ENCODE measurements at places on chromosomes 5 and 9.

- no peak for DNase-seq
Measured at GRCh38 chr5:159415301-159415937, 85.1 kb upstream of the IL12B start.

DNA sequence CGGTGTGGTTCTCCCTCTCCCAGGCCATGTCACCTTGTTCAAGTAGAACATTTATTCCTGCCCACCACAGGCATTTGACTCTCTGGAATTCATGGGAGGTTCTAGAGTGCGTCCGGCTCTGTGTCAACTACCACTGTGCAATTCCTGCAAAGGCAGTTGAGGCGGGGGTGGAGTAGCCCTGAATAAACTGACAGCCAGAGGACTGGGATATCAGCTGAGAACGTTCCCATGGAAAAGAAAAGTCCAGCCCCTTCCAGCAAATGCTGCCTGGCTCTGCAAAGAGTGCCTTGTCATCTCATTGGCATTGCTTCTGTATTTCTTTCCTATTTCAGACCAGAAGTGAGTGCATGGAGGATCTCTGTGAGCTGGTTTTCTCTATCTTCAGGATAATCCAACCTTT is 18.9 kb upstream of the MEGF9 start:
- DNase-seq, result no peak

DNA sequence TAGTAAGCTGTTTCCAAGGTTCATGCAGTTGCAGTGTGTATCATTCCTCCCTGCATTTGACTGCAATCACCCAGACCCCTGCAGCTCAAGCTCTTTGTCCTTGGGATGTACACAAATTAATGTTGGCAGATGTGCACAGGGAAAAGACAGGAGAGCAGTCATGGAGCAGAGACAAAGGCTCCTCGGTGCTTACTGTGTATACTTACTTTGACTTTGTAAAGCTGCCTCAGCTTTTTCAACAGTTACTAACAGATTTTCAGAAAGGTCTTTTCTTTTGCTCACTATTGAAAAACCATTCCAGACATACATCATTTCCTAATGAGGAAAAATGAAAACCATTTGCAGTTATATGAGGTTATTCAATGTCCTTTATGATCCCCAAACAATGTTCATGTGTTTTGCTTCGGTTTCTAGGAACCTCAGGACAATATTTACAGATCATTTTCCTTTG is 124.9 kb downstream of the TTC39B start:
- no peak for DNase-seq

DNA sequence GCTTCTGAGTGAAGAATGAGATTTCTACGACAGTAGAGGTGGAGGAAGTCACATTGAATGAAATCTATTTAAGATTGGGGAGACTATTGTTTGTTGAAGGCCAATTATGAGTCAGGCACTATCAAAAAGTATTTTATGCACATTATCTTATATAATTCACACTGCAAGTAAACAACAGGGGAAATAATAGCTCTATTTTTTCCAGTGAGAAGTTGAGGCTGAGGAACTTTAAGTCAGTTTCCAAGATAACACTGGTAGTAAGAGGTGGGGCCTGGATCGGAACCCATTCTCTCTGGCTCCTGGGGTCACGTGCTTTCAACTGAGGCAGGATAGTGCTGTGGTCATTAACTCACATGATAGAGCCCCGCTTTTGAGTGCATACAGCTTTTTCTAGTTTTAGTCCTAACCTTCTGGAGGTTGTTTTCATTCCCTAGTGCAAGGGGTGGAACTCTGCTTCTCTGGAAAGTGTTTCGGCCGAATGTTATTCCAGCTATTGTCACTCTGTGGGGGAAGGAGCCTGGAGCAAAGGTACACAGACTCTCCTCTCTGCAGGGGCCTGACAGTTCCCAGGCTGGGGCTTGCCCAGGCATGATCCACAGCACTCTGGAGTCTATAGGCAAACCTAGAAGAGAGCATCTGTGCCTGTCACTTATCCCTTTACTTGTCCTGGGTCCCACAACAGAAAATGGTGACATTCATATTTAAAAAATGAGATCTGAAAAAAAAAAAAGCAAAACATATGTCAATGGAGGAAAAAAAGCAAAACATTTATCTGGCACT is 352.4 kb upstream of the ACTBL2 start:
- DNase-seq, result no peak

DNA sequence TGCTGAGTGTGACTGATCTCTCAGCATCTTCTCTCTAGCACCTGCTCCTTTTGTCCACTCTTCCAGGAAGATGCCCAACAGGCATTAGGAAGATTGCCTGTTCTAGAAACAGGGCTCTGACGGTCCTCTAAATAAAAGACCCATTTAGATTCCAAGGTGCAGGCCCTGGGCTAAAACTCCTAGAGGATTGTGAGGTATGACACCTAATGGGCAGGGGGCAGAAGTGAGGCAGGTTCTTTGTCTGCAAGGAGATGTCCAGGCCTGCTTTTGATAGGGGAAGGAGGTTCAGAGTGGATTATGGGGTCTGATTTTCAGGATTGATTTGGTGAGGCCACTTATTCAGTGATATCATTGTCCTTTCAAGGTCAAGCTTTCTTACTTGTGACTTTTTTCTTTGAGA is 140.8 kb upstream of the TRPC7 start:
- DNase-seq, result no peak
